Left ventricle myocardium superior (tissue), 1 donor: ENCODE measurements at places on chromosomes 3 and 15.

DNA sequence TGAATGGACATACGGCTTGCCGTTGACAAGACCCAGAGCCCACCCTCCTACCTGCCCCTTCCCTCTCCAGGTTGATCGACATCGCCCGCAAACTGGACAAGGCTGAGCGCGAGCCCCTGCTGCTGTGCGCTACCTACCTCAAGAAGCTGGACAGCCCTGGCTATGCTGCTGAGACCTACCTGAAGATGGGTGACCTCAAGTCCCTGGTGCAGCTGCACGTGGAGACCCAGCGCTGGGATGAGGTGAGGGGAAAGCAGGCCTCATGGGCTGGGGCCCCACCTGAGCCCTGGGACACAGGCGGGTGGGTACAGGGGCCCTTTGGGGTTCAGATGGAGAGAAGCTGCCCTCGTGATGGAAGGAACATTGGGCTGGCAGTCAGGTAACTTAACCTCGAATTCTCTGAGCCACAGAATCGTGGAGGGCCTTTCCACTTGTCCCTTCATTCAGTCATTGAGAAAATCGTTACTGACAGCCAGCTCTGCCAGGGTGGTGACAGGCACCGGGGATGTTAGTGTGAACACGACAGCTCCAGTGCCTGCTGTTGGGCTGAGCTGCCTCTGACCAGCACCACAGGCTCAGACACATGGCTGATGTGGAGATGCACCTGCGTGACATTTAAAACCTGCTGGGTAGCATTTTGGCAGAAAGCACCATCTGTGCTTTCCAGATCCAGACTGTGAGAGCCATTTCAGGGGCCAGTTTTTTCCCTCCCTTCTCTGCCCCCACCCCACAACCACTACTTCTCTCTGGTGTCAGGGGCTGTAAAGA, 25.6 kb upstream of the RHO start:
- peak; percentile 68 for DNase-seq

GRCh38 chr15:59205839-59206622, 612 bp upstream of the LDHAL6B start:
- no peak for DNase-seq

DNA sequence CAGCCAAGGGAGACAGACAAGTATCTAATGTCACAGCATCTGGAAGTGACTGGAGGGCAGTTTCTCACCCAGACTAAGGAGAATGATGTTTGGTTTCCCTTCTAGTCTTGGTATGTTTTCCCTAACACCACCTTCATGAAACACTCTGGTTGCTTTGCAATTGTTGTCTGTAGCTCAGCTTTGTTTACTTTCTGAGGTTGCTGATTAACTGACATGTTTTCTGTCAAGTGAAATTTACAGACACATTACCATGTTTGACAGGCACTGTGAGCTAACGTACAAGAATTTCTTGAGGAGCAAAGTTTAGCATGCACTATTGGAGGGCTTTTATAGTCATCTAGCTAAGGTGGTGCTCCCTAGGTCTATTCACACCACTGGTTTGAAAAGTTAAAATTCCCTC, 131.6 kb upstream of the NECTIN3 start:
- DNase-seq, result no peak

DNA sequence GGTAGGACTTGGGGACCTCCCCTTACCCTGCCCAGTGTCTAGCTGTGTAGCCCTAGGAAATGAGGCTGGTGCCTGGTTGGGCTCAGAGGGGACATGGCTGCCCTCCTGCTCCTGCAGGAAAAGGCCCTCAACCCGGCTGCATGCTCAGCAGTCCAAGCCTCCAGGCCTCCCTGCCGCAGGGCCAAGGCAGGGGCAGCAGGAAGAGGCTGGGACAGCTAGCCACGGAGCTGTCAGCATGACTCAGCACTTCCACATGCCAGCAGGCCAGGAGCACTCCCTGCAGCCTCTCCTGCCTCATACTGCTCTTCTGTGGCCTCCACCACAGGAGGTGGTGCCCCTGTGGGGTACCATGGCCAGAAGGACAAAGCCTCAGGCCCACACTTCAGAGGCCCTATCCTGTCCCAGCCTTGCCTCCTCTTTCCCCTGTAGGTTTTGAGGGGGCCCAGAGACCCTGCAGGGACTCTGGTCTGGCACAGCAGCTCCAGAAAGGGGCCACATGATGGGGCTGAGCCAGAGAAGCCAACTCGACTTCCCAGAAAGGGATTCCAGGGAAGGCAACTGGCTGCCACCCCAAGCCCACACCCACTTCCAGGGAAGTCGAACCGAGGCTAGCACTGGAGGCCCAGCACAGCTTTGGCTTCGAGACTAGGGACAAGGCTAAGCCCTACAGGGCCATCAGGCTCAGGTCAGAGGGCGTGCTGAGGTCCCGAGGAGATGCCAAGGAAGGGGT, 19.5 kb downstream of the TKT start:
- peak; percentile 84 for DNase-seq

DNA sequence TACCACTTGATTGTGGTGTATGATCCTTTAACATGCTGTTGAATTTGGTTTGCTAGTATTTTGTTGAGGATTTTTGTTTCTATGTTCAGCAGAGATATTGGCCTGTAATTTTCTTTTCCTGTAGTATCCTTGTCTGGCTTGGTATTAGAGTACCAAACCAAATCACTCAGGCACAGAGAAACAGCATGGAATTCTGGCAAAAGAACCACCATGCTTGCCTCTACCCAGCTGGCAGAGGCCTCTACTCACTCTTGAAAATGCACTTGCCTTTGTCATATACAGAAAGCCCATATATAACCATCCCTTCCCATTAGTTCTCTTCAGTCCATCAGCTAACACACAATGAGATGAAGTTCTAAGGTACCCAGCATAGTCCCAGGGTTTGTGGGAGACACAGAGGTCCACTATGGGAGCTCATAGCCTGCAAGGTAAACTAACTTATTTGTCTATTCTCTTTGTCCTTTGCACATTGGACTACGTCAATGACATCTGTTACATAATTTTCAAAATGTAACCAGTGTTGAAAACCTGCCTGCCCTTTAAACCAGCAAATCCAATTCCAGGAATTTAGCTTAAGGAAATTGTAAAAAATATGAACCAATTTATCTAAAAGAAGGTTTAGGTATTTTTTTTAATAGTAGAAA, 82.1 kb upstream of the POMGNT2 start:
- DNase-seq, result no peak

GRCh38 chr15:34942363-34942762, 27.2 kb downstream of the AQR start:
- DNase-seq, result no peak

GRCh38 chr3:183244981-183245476, 8.0 kb upstream of the B3GNT5 start:
- no peak for DNase-seq

- DNase-seq, result no peak
These were observed 11.4 kb downstream of the TUBGCP4 start for GRCh38 chr15:43382310-43382709.

- DNase-seq, result no peak
These were observed 35.7 kb downstream of the TRPM1 start for GRCh38 chr15:31065824-31066223.

GRCh38 chr15:29571792-29572431, 250.4 kb downstream of the TJP1 start:
- DNase-seq, result no peak

DNA sequence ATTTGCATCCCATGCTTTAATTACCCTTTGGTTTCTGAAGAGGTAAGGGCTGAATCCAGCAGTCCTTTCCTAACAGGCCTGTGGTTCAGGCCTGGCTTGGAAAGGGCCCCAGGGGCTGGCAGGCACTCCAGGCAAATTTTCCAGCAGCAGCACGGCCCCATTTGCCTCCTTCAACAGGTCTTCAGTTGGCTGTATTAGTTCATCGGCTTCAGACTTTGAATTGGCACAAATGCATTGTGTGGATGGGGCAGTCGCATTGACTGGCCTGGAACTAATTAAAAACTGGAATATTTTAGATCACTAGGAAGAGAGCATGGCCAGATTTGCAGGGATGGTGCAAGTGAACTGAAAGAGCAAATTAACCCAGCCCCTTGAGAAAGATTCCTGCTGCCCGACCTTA, 207.8 kb upstream of the MCTP2 start:
- DNase-seq, result peak; percentile 37

DNA sequence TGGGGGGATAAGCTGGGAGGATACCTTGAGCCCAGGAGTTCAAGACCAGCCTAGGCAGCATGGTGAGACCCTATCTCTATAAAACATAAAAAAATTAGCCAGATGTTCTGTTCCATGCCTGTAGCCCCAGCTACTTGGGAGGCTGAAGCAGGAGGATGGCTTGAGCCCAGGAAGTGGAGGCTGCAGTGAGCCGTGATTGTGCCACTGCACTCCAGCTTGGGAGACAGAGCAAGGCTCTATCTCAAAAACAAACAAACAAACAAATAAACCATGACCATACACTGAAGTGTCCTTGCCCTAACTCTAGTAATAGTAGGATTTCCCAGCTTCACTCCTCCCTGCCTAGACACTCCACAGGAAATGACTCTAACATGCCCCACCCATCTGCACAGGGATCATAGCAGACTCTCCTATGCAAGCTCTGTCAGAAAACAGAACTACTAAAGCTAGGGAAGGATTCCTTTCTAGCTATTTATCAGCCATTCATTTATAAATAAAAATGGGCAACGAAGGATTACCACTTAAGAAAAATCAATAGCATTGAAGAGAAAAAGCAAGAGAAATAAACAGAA, 4.6 kb downstream of the ERICH6 start:
- no peak for DNase-seq

DNA sequence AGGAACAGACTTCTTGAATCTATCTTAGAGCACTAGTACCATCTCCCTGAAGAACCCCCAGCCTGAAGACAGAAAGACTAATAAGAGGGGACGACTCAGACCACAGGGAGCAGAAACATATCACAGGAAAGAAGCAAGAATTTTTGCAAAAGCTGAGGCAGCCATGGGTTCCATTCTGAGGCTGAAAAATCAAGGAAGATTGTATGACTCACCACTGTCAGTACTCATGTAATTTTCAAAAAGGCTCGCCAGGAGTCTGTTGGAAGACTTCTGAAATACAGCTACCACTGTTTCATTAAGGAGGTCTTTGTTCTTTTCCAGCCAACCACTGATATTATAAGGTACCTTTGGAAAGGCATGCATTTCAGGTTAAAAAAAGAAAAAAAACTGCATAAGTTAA, 47.5 kb downstream of the MYH15 start:
- DNase-seq, result no peak

DNA sequence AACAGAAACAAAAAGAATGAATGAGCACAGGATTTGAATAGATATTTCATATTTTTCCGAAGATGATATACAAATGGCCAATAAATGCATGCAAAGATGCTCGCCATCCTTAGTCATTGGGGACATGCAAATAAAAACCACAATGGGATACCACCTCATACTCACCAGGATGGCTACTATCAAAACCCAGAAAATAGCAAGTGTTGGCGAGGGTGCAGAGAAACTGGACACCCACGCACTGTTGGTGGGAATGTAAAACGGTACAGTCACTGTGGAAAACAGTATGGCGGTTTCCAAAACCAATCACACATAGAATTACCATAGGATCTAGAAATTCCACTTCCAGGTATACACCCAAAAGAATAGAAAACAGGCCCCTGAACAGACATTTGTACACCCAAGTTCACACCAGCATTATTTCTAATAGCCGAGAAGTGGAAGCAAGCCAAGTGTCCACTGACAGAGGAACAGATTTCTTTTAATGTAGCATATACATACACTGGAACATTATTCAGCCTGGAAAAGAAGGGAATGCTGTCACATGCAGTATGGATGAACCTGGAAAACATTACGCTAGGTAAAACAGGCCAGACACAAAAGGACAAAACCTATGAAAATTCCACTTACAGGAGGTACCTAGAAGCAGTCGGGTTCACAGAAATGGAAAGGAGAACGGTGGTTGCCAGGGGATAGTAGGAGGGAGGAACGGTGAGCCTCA, 3.6 kb downstream of the RNF168 start:
- no peak for DNase-seq

DNA sequence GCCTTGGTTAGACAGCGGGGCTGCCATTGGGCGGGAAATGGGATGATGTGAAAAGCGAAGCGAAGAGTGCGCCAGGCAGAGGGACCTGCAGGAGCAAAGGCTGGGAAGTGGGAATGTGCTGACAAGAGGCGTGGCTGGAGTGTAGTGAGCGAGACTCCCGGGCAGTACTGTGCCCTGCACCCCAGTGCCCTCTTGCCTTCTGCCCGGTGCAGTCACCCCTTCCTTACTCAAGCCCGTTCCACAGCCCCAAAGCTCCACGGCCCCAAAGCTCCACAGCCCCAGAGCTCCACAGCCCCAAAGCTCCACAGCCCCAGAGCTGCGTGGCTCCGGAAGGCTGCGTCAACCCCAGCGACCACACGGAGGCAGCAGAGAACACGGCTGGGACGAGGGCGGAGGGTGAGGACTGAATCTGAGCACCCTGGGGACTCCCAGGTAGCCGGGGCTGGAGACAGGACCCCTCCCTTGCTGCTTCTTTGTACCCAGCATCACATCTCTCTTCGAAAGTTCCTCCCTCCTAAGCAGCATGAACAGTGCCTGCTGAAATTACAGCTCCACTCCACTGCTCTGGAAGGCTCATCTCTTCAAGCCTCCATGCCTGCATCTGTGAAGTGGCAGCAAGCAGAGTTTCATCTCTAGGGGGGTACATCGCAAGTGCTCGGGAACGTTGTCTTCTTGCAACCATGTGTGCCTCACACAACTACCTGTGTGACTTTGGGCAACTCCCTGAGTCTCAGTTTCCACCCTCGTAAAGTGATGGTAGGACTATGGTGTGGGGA, 108.9 kb downstream of the FBLN2 start:
- DNase-seq, result peak; percentile 73

DNA sequence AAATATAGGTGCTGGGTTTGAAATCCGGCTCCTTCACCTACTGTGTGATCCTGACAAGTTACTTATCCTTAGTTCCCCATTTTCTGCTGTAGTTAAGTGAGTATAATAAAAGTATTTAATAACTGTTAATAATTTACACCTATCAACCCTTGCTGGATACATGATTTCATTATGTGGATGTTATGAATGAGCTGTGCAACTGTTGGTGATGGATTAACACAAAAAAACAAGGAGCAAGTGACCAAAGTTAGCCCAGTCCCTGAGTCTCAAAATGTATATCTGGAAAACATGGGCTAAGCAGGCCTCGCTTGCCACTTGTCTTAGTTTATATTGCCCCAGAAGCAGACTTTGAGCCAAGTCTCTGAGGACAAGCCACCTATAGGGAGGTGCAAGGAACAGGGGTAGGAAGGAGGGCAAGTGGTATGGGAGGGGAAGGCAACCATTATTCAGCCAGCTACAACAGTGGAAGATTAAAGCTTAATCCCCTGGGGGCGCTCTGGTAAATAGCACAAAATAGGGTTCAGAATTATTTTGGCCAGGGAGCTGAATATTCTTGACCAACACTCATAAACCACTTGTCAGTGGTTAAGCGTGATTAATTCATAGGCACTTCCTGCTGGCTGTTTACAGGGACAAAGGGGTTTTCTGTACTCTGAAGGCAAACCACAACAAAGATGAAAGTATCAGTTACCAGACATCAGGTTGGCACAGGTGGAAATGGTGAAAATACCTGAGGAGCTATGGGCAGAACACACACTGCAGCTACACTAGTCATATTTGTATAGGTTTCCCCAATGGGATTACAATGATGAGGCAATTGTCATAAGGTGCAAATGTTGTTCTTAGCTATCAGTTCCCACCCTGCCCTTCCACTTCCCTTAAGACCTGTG, 76.2 kb downstream of the TRIM42 start:
- DNase-seq, result no peak
